ENCODE measurements at places on chromosomes 4 and X. TPM values are rescaled to one million over a fixed set of nuclear protein-coding genes. Genes with fewer than 3 reads are reported as not detected.

TRIM60 gene
- total RNA-seq, result not detected

GRCh38 chr4:184147858-184148737, 69.6 kb downstream of the ENPP6 start:
- 0 out of 2 replicates have a peak, but pooled peaks cover 1% of the 10 kb centered on the region for H3K27me3 ChIP-seq
- H3K27ac ChIP-seq, result no peak overlapping the region
- H3K36me3 ChIP-seq, result no peaks in the 10 kb centered on the region

DNA sequence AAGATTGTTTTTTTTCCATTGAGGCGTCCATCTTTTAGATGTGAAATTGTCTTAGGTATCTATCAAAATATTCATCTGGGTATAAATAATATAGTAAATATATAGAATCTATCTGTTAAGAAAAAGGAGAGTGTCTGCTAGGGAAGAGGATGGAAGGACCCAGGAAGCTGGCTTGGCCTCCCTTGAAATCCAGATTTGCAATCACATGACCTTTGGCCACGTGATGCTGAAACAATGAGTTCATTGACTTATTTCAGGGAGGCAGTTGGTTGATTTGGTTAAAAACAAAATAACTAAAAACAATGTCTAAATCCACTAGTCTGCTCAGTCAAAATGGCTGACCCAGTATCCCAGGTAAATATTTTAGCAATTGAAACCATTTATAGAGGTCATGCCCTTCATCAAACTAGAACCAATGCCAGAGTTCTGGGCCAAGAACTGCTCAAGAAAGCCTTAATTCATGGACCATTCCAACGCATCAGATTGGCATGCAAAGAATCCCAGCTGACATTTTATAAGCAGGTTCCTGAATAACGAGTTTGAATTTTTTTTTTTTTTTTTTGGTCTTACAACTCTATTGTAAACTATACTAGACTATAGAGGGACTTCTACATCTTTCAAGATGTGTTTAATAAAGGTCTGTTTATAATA, 172.7 kb downstream of the MID1 start:
- H3K36me3 ChIP-seq, result no peaks in the 10 kb centered on the region
- DNase-seq, result no peak
- H3K4me1 ChIP-seq, result no peaks in the 10 kb centered on the region
- H3K27me3 ChIP-seq, result no peaks in the 10 kb centered on the region

GRCh38 chr4:87069037-87069742, 134.4 kb downstream of the AFF1 start:
- H3K27ac ChIP-seq, result no peak overlapping the region
- H3K27me3 ChIP-seq, result no peaks in the 10 kb centered on the region
- DNase-seq, result no peak
- peaks cover 3% of the 10 kb centered on the region for H3K36me3 ChIP-seq

DNA sequence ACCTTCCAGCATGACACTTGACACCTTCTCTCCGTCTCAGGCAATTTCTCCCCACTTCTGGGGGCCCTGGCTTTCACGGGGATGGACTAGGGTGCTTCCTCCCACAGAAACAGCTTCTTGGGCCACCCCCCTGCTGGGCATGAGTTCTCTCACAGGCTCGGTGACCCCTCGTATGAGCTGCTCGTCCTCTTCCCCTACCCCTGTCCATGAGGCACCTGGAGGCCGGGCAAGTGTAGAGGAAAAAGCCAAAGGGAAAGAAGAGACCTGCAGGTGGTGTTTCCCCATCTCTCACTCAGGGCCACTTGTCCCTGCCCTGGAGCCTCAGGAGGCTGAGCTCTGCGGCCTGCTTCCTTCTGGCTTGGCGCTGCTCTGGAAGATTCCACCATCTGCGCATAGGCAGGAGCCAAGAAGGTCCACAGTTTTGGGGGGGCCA, 1.9 kb upstream of the RGS12 start:
- no peak for DNase-seq
- no peaks in the 10 kb centered on the region for H3K36me3 ChIP-seq
- peak overlapping the region; percentile 88 for H3K4me3 ChIP-seq
- peaks cover 67% of the 10 kb centered on the region for H3K4me1 ChIP-seq

GRCh38 chr4:153547520-153547919, 81.4 kb downstream of the TMEM131L start:
- H3K27me3 ChIP-seq, result no peaks in the 10 kb centered on the region
- no peak overlapping the region for H3K27ac ChIP-seq
- DNase-seq, result no peak
- no peak overlapping the region for H3K4me3 ChIP-seq
- peaks cover 3% of the 10 kb centered on the region for H3K4me1 ChIP-seq

- H3K4me1 ChIP-seq, result no peaks in the 10 kb centered on the region
- no peaks in the 10 kb centered on the region for H3K27me3 ChIP-seq
- DNase-seq, result no peak
These were observed 40.0 kb upstream of the SHISA3 start for GRCh38 chr4:42357325-42357724.
